Colonic mucosa (tissue), 4 donors: ENCODE measurements at places on chromosomes 2 and 18. TPM values are rescaled to one million over a fixed set of nuclear protein-coding genes. Genes with fewer than 3 reads are reported as not detected.

Gene FN1
- 315 TPM for total RNA-seq

Gene G6PC2
- 0.11 TPM for total RNA-seq

Gene OLA1
- total RNA-seq = 75.6 TPM

Gene MYO3B
- 0.05 TPM for total RNA-seq

Gene ZBTB7C
- 36.4 TPM for total RNA-seq

Gene KCNG3
- total RNA-seq = 2.5 TPM

Gene GNLY
- 0.32 TPM for total RNA-seq

Gene TPRKB
- total RNA-seq = 28.2 TPM

Gene MYO7B
- total RNA-seq = 159 TPM

Gene KIAA2012
- not detected for total RNA-seq

Gene KRTCAP3
- total RNA-seq = 91.8 TPM

Gene SH3RF3
- 1.3 TPM for total RNA-seq

Gene SCYGR4
- total RNA-seq = not detected
